ENCODE measurements at places on chromosomes 5 and 9.

GRCh38 chr9:131613921-131614320, 68.6 kb downstream of the PRRT1B start:
- DNase-seq, result no peak

GRCh38 chr9:129752900-129753729, at the start of gene PTGES:
TSS of gene PTGES (minus strand) at chr9:129753042. CDS start at chr9:129753012, 30 bp downstream.
- DNase-seq, result peak; percentile 52

DNA sequence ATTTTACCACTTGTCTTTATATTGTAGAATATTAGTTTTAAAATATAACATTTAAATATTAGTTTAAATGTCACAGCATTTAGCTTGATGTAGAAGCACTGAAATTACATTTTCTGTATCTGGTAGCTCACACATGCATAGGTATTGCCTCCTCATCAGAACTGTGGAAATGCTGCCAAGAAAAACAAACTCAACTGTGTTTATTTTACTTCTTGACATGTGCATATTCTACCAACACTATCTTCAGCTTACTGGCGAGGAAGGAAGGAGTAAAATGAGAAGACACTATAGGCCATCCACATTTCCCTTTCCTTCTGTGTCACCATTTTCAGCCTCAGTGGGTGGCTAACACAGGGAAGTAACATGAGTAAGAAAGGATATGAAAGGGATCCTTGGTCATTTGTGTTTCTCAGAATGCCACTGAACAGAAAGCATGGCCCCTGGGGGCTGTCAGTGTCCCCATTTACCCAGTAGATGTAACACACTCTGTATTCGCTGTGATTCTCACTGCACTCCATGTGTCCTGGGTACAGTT, 81.0 kb upstream of the HTR4 start:
- DNase-seq, result no peak

GRCh38 chr5:94159144-94159543, 417.7 kb upstream of the POU5F2 start:
- DNase-seq, result no peak

DNA sequence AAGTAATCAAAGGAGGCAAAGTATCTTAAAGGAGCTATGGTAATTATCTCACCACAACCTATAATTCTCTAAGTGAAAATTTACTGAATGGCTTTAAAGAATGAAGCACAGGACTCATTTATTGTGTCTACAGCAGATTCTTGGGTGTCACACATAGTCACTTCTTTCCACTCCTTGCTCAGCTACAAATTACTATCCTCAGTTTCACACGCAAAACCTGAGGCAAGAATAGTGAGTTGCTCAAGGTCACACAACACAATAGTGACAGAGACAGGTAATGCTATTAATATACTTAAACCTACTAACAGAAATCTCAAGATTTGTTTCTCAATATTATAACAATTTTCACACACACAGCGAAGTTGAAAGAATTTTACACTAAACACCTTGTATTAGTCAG, 120.9 kb upstream of the STK32A start:
- no peak for DNase-seq

GRCh38 chr5:106964132-106964531, 706.6 kb downstream of the EFNA5 start:
- DNase-seq, result no peak

DNA sequence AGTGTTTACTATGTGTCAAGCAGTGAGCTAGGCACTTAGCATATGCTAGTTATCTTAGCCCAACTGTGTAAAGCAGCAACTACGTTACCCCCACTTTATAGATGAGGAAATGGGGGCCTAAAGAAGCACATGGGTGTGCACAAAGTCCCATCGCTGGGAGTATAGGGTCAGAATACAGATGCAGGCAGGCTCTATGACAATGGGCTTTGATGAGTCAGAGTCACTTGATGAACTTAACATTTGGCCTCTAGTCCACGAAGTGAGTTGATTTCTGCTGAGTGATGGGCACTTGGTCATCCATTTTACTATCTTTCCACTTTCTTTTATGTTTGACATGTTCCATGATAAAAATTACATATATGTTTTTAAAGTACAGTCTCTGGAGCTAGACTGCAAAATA, 204.3 kb downstream of the TRIM32 start:
- DNase-seq, result no peak

GRCh38 chr5:157858527-157859226, at the start of gene CLINT1:
TSS of gene CLINT1 (minus strand) at chr5:157859145. CDS start at chr5:157858970, 175 bp downstream.
- peak; percentile 84 for DNase-seq

DNA sequence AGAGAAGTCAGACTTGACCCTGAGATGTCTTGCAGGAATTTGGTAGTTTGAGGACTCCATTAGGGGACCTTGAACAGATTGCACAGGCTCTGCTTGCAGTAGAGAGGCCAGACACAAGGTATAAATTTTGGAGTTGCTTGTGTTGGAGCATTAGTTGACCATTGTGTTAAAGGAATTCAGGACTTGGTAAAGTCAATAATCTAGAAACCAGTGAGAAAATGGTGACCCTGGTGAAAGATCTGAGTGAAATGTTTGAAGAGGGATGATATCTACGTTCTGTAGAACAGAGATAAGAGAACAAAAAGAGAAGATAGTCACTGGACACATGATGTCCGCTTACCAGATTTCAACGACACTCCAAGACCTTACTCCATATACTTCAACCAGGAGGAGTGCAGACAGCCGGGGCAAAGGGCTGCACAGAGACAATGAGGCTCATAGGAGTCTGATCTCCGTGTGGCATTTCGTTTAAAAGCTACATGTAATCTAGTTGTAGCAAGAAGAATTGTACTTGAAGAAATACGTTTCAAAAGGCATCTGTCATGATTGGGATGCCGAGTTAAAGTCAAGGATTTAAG, 13.2 kb downstream of the DNAJC25 start:
- DNase-seq, result no peak

- no peak for DNase-seq
Measured at GRCh38 chr9:98176391-98177259, 15.8 kb downstream of the CORO2A start.

DNA sequence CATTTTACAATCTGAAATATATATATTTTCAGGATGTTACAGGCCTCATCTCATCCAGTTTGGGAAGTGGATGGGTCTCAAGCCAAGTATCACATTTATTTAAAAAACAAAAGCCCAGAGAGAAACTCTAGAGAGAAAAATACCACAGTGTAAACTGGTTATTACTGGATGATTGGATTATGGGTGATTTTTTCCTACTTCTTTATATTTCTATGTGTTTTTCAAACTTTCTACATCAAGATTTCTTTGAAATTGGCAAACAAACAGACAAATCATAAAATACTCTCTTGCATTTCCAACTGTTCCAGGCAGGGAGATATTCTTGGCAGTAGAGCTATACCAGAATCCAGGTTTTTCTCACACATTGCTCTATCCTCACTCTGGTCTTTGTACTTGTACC, 116.0 kb upstream of the SMIM23 start:
- DNase-seq, result no peak

DNA sequence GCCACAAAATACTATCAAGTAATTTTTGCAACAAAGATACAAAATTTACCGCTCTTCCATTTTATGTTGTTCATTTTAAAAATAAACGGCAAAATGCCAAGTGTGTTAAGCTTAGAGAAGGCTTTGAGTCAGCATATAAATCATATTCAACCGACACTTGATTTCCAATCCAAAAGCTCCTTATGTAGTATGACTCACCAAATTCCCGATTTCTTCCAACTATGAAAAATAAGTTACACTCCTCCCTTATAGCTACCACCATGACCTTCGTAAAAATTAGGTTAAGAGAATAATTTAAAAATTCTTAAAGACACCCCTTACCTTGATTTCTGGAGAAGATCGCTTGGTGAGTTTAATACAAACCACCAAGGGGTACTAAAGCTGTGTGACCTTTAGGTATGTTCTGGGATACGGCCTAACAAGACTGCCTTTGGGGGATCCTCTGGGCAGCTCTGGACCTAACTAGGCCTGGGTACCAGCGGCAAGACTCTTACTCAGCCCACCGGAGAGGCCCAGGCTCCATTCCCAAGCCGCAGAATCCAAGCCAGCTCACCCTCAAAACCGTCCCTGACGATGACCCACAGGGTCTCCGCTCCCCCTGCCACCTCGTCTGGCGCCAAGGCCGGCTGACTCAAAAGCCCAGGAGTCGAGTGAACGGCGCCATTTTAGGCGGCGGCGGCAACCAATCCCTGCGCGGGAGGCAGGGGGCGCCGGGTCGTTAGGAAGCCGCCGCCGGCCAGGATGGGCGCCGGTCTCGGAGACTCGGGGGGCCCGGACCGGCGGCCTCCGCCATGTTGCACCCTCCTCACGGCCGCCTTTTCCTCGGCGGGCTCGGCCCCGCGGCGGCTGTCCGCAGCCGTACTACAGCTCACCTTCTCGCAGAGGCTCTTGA, 739 bp downstream of the PPP2CA start:
- peak; percentile 8 for DNase-seq

- DNase-seq, result no peak
Measured at GRCh38 chr9:38171926-38172325, 102.9 kb upstream of the SHB start.

DNA sequence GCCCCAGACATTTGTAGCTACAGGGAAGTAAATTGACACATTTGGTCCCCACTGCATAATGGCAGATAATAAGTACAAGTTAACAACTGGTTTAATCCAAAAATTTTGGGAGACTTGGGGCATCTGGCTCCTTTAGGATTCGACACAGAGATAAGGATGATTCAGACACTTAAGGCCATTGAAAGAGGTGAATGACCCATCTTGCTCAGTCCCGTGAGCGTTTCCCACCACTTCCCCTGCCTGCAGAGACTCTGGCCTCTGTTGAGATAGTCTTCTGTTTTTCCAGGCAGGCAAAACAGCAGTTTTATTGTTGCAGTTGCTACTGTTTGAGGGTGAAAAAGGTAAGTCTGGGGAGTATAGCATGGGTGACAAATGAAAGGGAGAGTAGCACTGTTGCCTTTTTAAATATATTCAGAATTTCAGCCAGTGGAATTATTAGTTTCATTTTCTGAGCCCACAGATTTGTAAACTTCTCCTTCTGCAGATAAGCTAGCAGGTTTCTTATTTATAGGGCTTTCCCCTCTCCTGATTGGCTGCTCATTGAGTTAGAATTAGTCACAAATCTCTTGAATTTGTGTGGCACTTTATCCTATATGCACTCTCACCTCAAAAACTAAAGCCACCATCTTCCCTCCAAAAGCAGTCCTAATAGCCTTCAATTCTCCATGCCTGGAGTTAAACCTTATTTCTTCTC, 19.3 kb downstream of the ACO1 start:
- DNase-seq, result no peak

- no peak for DNase-seq
Measured at GRCh38 chr9:28155067-28155466, 581.8 kb upstream of the C9orf72 start.

- no peak for DNase-seq
Measured at GRCh38 chr5:39713250-39713916, 288.6 kb upstream of the DAB2 start.

- no peak for DNase-seq
Measured at GRCh38 chr5:107157809-107158208, 512.9 kb downstream of the EFNA5 start.

DNA sequence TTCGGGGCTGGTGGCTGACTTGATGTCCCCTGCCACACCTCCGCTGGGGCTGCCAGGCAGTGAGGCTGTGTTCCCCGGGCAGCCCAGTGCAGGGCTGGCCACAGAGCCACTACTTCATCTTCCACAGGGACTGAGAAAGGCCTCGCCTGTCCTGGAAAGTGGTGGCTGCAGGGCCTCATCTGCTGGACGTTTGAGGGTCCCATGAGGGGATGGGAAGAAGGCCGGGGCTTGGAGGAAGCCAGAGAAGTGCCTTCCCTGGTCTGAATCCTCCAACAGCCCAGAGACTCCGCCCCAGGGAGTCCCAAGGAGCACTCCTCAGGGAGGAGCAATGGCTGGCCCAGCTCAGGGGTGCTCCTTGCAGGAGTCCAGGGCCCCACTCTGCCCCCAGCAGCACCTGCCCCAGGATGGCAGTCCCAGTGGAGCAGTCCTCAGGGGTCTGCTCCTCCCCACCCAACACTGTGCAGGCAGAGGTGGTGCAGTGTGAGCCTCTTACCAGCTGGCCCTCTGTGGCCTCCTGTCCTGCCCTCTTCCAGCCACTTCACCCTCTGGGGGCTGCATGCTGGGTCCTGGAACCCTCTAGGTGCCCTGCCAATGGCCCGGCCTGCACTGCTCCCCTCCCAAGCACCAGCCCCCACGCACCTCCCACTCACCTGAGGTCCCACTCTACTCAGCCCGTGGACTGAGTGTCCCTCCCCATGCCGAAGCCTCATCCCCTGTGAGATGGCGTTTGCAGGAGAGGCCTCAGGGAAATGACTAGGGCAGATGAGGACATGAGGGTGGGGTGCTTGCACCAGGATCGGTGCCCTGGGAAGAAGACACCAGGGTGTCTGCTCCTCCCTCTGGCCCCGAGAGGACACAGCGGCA, 47.3 kb upstream of the COL5A1 start:
- DNase-seq, result no peak

DNA sequence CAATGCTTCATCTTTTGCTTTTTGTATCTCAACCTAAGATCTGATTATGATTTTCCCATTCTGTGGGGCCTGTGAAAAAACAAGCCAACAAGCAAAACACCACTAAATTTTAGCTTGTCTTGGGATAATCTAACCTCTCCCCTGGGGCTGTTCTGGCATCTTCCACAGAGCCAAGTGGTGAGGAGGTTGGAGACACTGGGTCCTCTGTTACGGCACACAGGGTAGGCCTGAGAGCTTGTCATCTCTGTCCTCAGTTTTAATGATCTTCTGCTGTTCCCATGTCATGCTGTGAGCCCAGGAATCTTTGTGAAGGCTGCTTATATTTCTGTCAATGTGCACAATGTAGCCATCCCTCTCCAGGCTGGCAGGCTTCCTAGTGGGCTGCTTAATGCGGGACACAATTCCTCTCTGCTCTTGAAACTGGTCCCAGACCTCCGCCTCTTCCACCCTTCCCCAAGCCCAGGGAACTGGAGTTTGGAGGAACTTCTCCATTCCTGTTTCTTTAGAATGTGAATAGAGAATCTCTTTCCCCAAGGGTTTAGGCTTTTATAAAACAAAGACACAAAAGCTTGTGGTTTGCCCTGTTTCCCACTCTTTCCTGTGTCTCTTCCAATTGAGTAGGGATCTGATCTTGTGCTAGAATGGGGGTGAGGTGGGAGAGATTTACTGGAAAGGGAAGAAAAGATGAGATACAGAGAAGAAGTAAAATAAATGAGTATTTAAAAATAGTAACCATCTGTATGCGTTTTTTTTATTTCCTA, 30.9 kb upstream of the SEMA6A start:
- no peak for DNase-seq

- DNase-seq, result no peak
Measured at GRCh38 chr5:151755383-151755782, 3.0 kb downstream of the ATOX1 start.

- no peak for DNase-seq
Measured at GRCh38 chr5:119049824-119050449, 20.9 kb upstream of the DMXL1 start.
